A549 treated with GW870086 at 1 μM for 4 hours (cell line): ENCODE measurements at places on chromosomes 12 and 14. TPM values are rescaled to one million over a fixed set of nuclear protein-coding genes. Genes with fewer than 3 reads are reported as not detected.

SGPP1 gene
- 10.4 to 18.9 TPM (median 14.6 TPM) in 5 replicates for total RNA-seq

GDF3 gene
- total RNA-seq: not detected in 5 replicates

CCND2 gene
- not detected in 5 replicates for total RNA-seq

HOXC12 gene
- not detected in 5 replicates for total RNA-seq

TMEM132C gene
- not detected in 5 replicates for total RNA-seq

ERP29 gene
- total RNA-seq: 117 to 144 TPM (median 125 TPM) in 5 replicates

P2RX7 gene
- total RNA-seq: not detected in 5 replicates

ITFG2 gene
- total RNA-seq: 12.9 to 18.3 TPM (median 14.5 TPM) in 5 replicates

KLRB1 gene
- not detected in 5 replicates for total RNA-seq

FANCM gene
- 4.6 to 7.0 TPM (median 5.8 TPM) in 5 replicates for total RNA-seq

CYP46A1 gene
- total RNA-seq: 0.07 to 0.42 TPM (median 0.16 TPM) in 5 replicates

RD3L gene
- not detected in 5 replicates for total RNA-seq

SPIC gene
- not detected in 5 replicates for total RNA-seq

NGB gene
- total RNA-seq: not detected in 5 replicates

ARHGAP9 gene
- total RNA-seq: 0.24 to 0.94 TPM (median 0.82 TPM) in 5 replicates

PDE3A gene
- 2.2 to 3.1 TPM (median 2.8 TPM) in 5 replicates for total RNA-seq

CELA1 gene
- not detected in 5 replicates for total RNA-seq

TMEM179 gene
- 0.27 to 0.46 TPM (median 0.30 TPM) in 4 of 5 replicates, not detected in the other for total RNA-seq

P2RX2 gene
- 0.12 TPM in 1 of 5 replicates, not detected in the others for total RNA-seq

DAO gene
- total RNA-seq: not detected in 5 replicates

OTOGL gene
- not detected in 5 replicates for total RNA-seq

TMEM229B gene
- 0.09 to 0.50 TPM (median 0.21 TPM) in 5 replicates for total RNA-seq

ZBTB42 gene
- 2.1 to 3.2 TPM (median 3.0 TPM) in 5 replicates for total RNA-seq

YLPM1 gene
- total RNA-seq: 31.3 to 42.2 TPM (median 36.0 TPM) in 5 replicates

ADCY4 gene
- total RNA-seq: not detected in 5 replicates

RASSF9 gene
- total RNA-seq: 0.71 to 1.1 TPM (median 0.96 TPM) in 5 replicates

KITLG gene
- total RNA-seq: 10.4 to 14.8 TPM (median 13.4 TPM) in 5 replicates

CLEC4A gene
- total RNA-seq: 0.19 to 0.38 TPM in 2 of 5 replicates, not detected in the others

ATG14 gene
- total RNA-seq: 4.4 to 5.8 TPM (median 5.4 TPM) in 5 replicates

NABP2 gene
- 53.0 to 66.2 TPM (median 57.4 TPM) in 5 replicates for total RNA-seq

RAD9B gene
- total RNA-seq: 0.09 to 0.61 TPM (median 0.29 TPM) in 5 replicates

CLEC12A gene
- not detected in 5 replicates for total RNA-seq

DDHD1 gene
- total RNA-seq: 5.5 to 7.6 TPM (median 6.9 TPM) in 5 replicates

TCL1B gene
- not detected in 5 replicates for total RNA-seq

DPPA3 gene
- not detected in 5 replicates for total RNA-seq

CCDC196 gene
- total RNA-seq: not detected in 5 replicates

PLBD2 gene
- total RNA-seq: 27.4 to 34.4 TPM (median 33.7 TPM) in 5 replicates

SERPINA9 gene
- not detected in 5 replicates for total RNA-seq
